CD4-positive, alpha-beta T cell treated with Interleukin-4 for 4 hours (primary cell): ENCODE measurements at places on chromosomes 12 and 14.

DNA sequence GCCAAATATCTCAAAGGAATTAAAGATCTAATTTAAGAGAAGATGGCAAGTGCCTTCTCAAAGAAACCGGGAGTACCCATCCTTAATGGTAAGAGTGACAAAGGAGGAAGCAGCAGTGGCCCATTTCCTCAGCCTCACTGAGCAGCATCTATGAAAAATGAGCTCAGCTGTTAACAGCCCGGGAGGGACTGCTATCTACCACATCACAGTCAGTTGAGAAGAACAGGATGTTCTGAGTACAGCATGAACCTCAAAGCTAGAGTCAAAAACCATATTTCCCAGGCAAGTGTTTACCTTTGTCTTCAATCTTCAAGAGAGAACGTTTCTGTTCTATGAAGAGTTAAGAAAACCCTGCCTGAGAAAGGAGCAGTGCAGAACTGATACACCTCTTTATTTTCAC lies 115.0 kb downstream of the BTG1 start:
- DNase-seq: peak; percentile 89

DNA sequence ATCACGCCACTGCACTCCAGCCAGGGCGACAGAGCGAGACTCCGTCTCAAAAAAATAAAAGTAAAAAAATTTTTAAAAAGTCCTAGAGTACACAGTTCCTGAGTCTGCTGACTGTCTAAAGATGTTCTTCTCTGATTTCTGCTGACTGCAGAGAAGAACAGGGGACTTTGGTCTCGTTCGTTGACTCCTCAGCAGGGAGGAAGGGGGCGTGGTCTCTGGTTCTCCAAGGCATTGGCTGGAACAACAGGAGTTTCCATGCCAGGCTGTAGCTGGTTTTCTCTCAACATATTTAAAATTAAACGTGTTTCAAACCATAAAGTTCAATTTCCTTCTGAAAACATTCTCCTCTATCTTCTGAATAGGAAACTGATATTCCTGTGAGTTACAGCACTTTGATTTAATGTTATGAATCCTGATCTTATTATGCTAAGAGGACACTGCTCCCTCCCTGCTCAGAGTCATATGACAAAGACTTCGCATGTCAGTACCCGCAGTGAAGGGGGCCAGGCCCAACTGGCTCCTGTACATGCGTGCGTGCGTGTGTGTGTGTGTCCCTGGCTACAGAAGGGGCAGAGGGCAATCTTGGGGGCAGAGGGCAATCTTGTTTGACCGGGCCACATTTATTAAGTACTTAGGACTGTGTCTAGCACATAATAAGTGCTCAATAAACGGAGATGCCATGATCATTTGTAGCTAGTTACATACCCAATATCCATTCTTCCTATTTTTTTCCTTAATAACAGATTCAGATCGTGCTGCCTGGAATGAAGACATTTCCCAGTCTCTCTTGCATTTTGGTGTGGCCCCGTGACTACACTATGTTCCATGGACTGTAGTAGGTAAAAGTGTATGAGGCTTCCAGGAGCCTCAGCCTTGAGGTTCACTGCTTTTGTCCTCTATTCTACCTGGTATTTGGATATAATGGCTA lies 16.5 kb upstream of the HNF1A start:
- no peak for DNase-seq

DNA sequence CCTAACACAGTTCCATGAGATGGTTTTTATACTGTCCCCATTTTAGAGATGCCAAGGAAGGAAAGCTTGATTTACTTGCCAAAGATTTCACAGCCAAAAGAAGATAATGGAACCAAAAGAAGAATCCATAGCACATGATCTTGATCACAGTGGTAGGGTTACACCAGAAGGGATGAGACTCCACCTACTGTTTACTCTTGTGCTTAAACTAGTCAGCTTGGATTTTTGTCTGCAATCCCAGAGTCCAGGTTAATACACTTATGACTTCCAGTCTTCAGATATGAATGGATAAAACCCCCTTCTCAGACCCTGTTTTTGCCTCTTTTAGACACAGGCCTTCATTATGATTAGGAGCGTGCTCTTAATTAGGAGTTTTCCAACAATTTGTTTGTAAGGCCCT lies 454.2 kb downstream of the AEBP2 start:
- no peak for DNase-seq

GRCh38 chr14:95483309-95484165 lies 32.9 kb downstream of the SYNE3 start:
- DNase-seq: no peak

- no peak for DNase-seq
Observed at GRCh38 chr12:88982694-88983093, 369.6 kb downstream of the DUSP6 start.
